ENCODE measurements at places on chromosomes 1 and 21. TPM values are rescaled to one million over a fixed set of nuclear protein-coding genes. Genes with fewer than 3 reads are reported as not detected.

The TRIM45 gene
- total RNA-seq = 0.37 TPM

DNA sequence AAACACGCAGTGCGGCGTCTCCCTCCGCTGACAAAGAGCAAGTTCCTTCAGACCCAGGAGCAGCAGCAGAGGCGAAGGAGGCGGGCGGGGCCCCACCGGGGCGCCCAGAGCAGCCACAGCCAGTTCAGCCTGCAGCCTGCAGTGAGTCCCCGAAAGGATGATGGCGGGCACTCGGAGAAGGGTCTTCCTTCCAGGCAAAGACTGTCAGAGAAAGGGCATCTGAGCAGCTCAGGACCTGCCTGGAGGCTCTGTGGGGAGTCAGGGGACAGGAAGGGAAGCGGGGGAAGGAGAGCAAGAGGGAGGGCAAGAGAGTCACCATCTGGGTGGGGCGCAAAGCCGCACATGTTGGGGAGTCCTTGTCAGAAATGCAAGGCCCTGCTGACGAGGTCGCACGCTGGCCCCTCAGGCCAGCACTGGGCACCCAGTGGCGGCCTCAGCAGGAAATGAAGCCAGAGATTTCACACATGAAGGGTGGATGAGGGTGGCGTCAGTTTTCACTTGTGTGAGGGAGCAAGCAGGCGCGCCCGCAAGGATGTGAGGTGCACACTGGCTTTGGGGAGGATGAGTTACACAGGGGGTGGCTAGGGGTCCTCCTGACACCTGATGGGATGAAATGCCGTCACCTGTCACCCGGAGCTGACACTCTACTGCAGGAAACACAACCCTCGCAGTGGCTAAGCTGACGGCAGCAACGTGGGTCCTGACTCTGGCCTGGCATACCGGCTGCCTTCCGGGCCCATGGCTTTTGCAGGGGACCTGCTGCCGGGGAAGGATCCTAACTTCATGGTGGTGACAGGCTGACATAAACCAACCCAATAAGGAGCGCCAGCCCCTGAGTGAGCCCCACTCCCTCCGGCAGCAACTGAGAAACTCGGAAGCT, 6.6 kb downstream of the LRRC47 start:
- peaks cover 24% of the 10 kb centered on the region for H3K36me3 ChIP-seq
- peaks cover 32% of the 10 kb centered on the region for H3K4me1 ChIP-seq
- no peaks in the 10 kb centered on the region for H3K27me3 ChIP-seq
- no peak overlapping the region for H3K4me3 ChIP-seq
- DNase-seq = no peak

The RYR2 gene
- 0.05 TPM for total RNA-seq

The PADI1 gene
- total RNA-seq = not detected

GRCh38 chr1:15668089-15668754, 15.9 kb upstream of the PLEKHM2 start:
- no peaks in the 10 kb centered on the region for H3K4me1 ChIP-seq
- no peaks in the 10 kb centered on the region for H3K27me3 ChIP-seq
- peaks cover 1% of the 10 kb centered on the region for H3K36me3 ChIP-seq
- DNase-seq = no peak

- no peaks in the 10 kb centered on the region for H3K4me1 ChIP-seq
- peak; percentile 52 for DNase-seq
- no peak overlapping the region for H3K4me3 ChIP-seq
- H3K27me3 ChIP-seq = peaks cover 14% of the 10 kb centered on the region
- H3K27ac ChIP-seq = no peak overlapping the region
- no peaks in the 10 kb centered on the region for H3K36me3 ChIP-seq
These were observed 11.8 kb upstream of the RAB3B start for GRCh38 chr1:52002038-52002917.

- no peaks in the 10 kb centered on the region for H3K4me1 ChIP-seq
- peaks cover 12% of the 10 kb centered on the region for H3K27me3 ChIP-seq
- no peaks in the 10 kb centered on the region for H3K36me3 ChIP-seq
- H3K4me3 ChIP-seq = no peak overlapping the region
- no peak overlapping the region for H3K27ac ChIP-seq
These were observed 39.3 kb upstream of the ERRFI1 start for GRCh38 chr1:8065369-8065768.

- peaks cover 12% of the 10 kb centered on the region for H3K27me3 ChIP-seq
- no peaks in the 10 kb centered on the region for H3K36me3 ChIP-seq
- H3K27ac ChIP-seq = no peak overlapping the region
- H3K4me3 ChIP-seq = no peak overlapping the region
These were observed 83.2 kb upstream of the RGS4 start for GRCh38 chr1:162985816-162986435.

The TRIM67 gene
- total RNA-seq = not detected

GRCh38 chr1:236064674-236065508, at the start of gene NID1:
NID1 (minus strand) TSS chr1:236065090; CDS start chr1:236065079, 11 bp downstream.
- peaks cover 22% of the 10 kb centered on the region for H3K4me1 ChIP-seq
- peak; percentile 35 for DNase-seq
- peaks cover 35% of the 10 kb centered on the region for H3K27me3 ChIP-seq
- peak within 1 kb of the TSS; percentile 47 for H3K4me3 ChIP-seq
- no peak within 1 kb of the TSS for H3K27ac ChIP-seq

GRCh38 chr1:70504176-70504820, 93.2 kb downstream of the CTH start:
- H3K4me3 ChIP-seq = no peak overlapping the region
- H3K36me3 ChIP-seq = no peaks in the 10 kb centered on the region
- peaks cover 9% of the 10 kb centered on the region for H3K27me3 ChIP-seq
- H3K4me1 ChIP-seq = peaks cover 4% of the 10 kb centered on the region
- DNase-seq = peak; percentile 47

DNA sequence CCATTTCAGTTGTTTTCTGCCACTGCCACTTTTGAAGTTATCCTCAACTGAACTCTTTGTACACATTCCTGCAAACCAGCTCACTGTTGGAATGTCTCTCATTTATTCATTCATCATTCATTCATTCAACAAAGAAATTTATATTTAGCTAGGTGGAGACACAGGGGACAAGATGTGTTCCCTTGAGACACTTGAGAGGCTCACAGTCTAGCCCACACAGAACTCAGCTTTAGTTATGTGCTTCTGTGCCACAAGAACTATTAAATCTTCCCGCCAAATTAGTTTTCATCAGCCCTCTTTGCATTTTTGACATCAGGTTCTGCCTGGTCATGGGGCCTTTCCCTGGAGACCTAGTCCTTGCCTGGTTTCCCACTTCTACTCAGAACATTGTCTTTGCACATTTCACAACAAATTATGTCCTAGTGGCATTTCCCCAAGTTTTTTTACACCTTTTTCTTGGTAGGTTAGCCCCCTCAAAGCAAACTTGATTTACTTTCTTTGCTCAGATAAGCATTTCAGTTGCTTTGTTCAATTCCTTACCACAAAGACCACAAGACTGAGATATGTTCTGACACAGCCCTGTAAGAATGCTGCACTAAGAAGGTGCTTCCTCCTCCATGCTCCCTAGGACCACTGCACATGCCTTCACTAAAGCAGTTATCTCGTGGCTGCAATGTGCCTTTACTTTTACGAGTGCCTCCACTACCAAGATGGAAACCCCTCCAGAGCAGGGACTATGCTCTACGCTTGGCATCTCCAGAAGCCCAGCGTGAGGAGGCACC, 31.0 kb downstream of the ILDR2 start:
- H3K36me3 ChIP-seq = no peaks in the 10 kb centered on the region
- no peak overlapping the region for H3K27ac ChIP-seq
- peaks cover 27% of the 10 kb centered on the region for H3K4me1 ChIP-seq
- peaks cover 27% of the 10 kb centered on the region for H3K27me3 ChIP-seq
- no peak for DNase-seq

GRCh38 chr1:160835751-160836150, 26.9 kb downstream of the CD244 start:
- no peaks in the 10 kb centered on the region for H3K27me3 ChIP-seq
- H3K36me3 ChIP-seq = no peaks in the 10 kb centered on the region
- no peak for DNase-seq
- peaks cover 55% of the 10 kb centered on the region for H3K4me1 ChIP-seq
- H3K4me3 ChIP-seq = no peak overlapping the region
- H3K27ac ChIP-seq = no peak overlapping the region

DNA sequence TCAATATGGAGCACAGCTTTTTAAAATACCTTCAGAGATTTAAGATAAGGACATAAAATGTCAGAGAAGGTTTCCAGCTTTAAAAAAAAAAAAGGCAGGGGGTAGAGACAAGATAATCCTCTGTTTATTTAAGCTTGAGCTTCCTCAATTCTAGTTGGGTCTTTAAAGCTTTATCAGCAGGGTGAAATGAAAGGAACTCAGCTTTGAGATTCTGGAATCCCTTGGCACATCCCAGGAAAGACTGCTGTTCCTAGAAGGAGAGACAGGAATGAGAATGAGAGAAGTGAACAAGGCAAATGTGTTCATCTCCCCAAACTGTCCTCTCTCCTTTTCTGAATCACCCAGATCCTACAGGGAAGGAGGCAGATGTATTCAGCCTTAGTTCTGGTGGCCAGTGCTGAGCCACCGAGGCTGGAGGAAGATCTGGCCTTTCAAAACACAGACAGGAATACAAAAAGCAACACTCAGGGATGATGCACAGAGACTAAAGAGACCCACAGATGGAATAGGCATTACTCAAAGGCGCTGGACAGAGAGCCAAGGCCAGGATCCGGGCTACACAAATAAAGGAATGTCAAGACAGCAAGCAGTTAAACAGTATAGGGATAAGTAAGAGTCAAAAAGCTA, 385.8 kb upstream of the DUSP10 start:
- H3K4me1 ChIP-seq = no peaks in the 10 kb centered on the region
- H3K27me3 ChIP-seq = no peaks in the 10 kb centered on the region
- H3K27ac ChIP-seq = no peak overlapping the region
- no peak for DNase-seq

DNA sequence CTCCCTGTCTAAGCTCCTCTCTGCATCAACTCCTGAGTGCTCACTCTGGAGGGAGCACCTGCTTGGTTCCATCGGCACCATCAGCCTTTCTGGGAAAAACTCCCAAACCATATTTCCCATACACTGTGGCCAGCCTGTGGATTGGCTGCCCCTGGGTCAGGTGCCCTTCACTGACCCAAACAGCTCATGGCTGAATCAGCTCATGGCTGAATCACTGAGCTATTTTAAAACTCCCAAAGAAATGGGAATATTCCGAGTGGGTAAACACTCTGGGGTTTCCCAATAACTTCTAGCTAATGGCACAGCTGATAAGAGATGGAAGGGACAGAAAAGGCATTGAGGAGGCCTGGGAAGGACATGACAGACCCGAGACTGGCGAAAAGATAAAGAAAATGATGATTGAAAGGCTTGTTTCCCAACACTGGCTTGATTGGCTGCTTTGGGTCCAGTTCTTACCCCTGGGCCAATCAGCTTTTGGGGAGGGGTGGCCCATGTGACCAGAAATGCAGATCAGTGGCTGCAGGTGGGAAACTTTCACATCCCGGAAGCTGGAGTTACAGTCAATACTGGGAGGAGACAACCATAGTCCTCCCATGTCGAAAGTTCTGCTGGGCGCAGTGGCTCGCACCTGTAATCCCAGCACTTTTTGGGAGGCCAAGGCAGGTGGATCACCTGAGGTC, 37.3 kb upstream of the KAZN start:
- no peaks in the 10 kb centered on the region for H3K4me1 ChIP-seq
- H3K27me3 ChIP-seq = peaks cover 9% of the 10 kb centered on the region
- H3K36me3 ChIP-seq = no peaks in the 10 kb centered on the region
- no peak for DNase-seq
- H3K4me3 ChIP-seq = no peak overlapping the region

DNA sequence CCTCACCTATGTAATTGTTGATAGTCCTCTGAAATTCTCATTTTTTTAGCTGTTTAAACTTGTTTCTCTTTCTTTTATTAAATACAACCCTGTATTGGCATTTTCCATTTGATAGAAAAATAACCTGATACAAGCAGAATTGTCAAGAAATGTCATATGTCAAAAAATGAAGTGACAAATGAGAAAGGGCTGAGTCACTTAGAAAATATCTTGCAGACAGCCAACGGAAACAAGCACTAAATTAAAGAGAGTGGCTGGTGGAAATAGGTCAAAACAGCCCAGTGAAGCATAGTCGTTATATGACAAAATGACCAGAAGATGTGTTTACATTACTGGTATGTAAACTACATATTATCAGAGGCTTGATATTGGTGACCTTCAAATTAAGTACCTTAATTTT, 484.4 kb downstream of the PLA2G4A start:
- no peak overlapping the region for H3K4me3 ChIP-seq
- no peaks in the 10 kb centered on the region for H3K36me3 ChIP-seq
- no peak for DNase-seq
- no peaks in the 10 kb centered on the region for H3K27me3 ChIP-seq
- H3K27ac ChIP-seq = no peak overlapping the region

GRCh38 chr1:76086597-76086996, 12.1 kb downstream of the ST6GALNAC3 start:
- no peaks in the 10 kb centered on the region for H3K36me3 ChIP-seq
- H3K27ac ChIP-seq = no peak overlapping the region
- DNase-seq = no peak
- H3K27me3 ChIP-seq = no peaks in the 10 kb centered on the region

The ARHGEF11 gene
- 4.8 TPM for total RNA-seq

DNA sequence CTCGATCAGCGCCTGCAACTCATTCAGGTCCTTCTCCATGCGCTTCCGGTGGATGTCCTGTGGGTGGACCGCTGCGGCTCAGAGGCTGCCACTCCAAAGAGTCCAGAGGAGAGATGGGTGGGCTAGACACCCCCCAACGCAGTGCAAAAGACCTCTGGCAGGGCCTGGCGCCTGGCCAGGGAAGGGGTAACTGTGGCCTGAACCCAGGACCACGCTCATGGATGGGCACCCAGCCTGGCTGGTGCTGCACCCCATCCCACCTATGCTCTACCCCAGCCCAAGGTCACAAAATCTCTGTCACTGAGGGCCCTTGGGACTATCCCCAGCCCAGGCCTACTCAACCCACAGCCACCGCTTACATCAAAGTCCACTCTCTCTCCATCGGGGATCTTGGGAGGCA, 12.2 kb downstream of the TNNT2 start:
- peaks cover 13% of the 10 kb centered on the region for H3K27me3 ChIP-seq
- no peaks in the 10 kb centered on the region for H3K4me1 ChIP-seq
- no peak overlapping the region for H3K4me3 ChIP-seq
- no peaks in the 10 kb centered on the region for H3K36me3 ChIP-seq
- no peak for DNase-seq

The CACHD1 gene
- total RNA-seq = 2.3 TPM

- DNase-seq = peak; percentile 32
- no peaks in the 10 kb centered on the region for H3K27me3 ChIP-seq
- H3K4me3 ChIP-seq = peak overlapping the region; percentile 89
- peaks cover 11% of the 10 kb centered on the region for H3K36me3 ChIP-seq
- H3K4me1 ChIP-seq = peaks cover 26% of the 10 kb centered on the region
These were observed 601 bp downstream of the JMJD4 start for GRCh38 chr1:227734546-227734855.

DNA sequence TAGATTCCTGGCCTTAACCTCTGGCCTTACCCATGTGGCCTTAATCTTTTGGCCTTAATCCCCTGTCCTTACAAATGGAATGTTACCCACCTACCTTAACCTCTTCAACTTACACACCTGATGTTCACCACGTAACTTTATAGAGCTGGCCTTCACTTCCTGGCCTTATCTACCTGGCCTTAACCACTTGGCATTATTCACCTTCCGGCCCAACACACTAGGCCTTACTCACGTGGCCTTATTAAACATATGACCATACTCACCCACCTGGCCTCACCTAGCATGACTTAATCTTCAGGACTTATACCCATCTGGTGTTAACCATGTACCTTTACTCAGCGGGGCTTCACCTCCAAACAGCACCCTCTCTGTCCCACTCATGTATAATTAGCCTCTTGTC, 41.7 kb downstream of the EXOC8 start:
- no peak for DNase-seq
- H3K4me1 ChIP-seq = no peaks in the 10 kb centered on the region
- no peaks in the 10 kb centered on the region for H3K27me3 ChIP-seq
- H3K4me3 ChIP-seq = no peak overlapping the region
- no peak overlapping the region for H3K27ac ChIP-seq

The ATP1A4 gene
- not detected for total RNA-seq

All from activated CD4-positive, alpha-beta T cell treated with anti-CD3 and anti-CD28 coated beads for 36 hours (primary cell).